ENCODE measurements at places on chromosomes 1 and 21. TPM values are rescaled to one million over a fixed set of nuclear protein-coding genes. Genes with fewer than 3 reads are reported as not detected.

GRCh38 chr1:66623812-66624211 is 89.9 kb downstream of the SGIP1 start:
- no peak for DNase-seq

- peak; percentile 81 for DNase-seq
Observed at GRCh38 chr1:234602334-234603220, 7.4 kb downstream of the IRF2BP2 start.

- DNase-seq = no peak
Observed at GRCh38 chr21:28154121-28154520, 838.6 kb downstream of the LTN1 start.

GRCh38 chr1:8398086-8398485 is 80.2 kb downstream of the SLC45A1 start:
- DNase-seq = no peak

DNA sequence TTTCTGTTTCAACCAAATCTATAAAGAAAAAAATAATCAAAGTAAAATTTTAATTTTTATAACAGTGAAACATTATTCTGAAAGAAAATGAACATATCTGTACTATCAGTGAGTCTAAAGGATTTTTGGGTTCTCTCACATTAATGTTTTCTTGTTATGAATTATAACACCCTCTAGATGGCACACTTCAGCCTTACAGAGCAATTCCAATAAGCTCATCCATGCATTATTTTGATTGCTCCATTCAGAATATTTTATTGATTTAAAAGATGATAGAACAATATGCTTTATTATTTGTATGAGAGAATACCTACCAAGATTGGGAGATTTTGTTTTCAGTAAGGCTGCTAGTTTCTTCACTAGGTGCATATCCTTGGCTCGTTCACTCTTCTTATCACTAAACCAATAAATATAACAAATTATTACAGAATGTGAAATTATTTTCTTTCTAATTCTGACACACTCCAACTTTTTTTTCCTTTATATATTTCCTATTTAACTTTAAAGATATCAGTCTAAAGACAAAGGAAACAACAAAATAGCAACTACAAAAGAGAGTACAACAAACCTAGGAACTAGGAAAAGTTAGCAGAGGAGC is 82.4 kb downstream of the RAB3GAP2 start:
- no peak for DNase-seq

DNA sequence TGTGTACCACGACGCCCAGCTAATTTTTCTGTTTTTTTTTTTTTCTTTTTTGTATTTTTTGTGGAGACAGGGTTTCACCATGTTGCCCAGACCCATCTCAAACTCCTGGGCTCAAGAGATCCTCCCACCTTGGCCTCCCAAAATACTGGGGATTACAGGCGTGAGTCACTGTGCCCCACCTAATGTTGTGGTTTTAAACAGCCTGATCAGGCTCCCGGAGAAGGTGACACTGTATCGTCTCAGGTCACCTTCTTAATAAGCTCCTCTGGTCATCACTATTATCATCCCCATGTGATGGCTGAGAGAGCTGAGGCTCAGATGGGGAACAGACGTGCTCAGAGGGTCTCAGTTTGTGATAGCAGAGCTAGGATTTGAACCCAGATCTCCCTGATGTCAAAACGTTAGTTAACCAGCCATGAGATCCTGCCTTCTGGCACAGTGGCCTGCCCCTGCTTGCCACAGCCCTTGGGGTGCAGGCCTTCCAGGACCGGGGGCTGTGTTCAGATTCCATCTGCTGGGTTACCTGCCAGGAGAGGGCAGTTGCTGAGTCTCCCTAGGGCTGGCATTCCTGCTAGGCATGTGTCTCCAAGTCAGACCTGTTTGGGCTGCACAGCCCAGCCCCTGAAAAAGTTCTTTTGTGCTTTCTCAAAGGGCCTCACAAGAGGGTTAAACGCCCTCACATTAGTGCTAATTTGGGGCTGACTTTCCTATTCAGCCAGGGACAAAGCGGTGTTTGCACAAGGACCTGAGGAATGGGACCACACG is 32.7 kb upstream of the GRHL3 start:
- no peak for DNase-seq

DNA sequence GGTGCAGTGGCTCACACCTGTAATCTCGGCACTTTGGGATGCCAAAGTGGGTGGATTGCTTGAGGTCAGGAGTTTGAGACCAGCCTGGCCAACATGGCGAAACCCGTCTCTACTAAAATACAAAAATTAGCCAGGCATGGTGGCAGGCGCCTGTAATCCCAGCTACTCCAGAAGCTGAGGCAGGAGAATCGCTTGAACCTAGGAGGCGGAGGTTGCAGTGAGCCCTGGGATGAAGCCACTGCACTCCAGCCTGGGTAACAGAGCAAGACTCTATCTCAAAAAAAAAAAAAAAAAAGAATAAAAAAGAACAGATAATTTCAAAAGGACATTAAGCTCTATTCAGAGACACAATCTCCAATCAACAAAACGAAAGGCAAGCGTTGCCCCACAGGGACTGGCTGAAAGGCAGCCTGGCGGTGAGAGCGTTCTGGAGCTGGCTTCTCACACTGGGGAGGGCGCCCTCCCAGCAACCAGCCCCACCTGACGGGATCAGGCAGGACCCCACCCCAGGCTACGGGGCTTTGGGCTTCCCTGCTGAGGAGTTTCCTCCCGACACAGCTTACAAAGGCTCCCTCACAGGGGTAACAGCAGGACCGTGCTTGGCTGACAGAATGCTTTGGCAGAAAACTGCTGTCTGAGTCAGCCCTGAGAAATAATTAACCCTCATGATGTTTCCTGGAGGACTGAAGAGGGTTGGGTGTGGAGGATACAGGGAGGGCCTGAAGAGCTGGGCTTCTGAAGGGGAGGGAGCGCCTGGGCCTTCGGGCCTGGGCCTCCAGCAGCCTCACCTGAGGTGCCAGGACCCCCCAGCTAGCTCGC is 31.1 kb upstream of the SRP9 start:
- peak; percentile 85 for DNase-seq

DNA sequence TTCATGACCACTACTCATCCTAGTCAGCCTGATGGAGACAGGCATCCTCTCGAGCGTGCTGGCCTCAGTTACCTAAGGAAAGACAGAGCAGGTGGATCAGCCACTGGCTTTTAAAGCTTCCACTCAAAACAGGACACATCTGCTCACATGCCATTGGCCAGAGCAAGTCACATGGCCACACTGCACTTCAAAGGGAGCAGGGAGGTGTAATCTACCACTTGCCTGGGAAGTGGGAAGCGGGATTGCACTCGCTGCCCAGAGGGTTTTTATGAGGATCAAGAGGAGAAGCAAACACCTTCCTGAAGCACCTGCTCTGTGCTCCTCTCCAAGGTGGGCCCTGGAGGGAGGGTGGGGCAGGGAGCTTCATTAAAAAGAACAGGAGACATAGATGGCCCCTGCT is 108.0 kb downstream of the TAS1R2 start:
- DNase-seq = no peak

- peak; percentile 33 for DNase-seq
Observed at GRCh38 chr1:206461602-206462455, 8.4 kb upstream of the IKBKE start.

DNA sequence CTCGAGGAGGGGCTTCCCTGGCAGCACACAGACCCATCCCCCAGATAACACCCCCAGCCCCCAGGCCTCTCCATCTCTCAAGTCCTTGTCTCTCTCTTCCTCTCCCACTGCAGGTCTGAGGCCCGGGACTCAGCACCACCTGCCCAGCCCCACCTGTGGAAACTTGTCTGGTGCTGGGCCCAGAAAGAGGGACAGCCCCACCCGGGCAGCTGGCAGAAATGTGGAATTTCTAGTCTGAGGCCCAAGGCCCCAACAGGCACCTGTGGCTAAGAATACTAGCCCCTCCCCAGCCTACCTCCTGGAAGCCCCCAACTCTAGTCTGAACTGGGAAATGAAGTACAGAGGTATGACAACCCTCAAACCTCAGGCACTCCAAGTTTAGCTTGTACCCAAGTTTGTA is 15.4 kb downstream of the TTC39A start:
- DNase-seq = no peak

- no peak for DNase-seq
Observed at GRCh38 chr1:58497499-58497898, 49.0 kb downstream of the OMA1 start.

DNA sequence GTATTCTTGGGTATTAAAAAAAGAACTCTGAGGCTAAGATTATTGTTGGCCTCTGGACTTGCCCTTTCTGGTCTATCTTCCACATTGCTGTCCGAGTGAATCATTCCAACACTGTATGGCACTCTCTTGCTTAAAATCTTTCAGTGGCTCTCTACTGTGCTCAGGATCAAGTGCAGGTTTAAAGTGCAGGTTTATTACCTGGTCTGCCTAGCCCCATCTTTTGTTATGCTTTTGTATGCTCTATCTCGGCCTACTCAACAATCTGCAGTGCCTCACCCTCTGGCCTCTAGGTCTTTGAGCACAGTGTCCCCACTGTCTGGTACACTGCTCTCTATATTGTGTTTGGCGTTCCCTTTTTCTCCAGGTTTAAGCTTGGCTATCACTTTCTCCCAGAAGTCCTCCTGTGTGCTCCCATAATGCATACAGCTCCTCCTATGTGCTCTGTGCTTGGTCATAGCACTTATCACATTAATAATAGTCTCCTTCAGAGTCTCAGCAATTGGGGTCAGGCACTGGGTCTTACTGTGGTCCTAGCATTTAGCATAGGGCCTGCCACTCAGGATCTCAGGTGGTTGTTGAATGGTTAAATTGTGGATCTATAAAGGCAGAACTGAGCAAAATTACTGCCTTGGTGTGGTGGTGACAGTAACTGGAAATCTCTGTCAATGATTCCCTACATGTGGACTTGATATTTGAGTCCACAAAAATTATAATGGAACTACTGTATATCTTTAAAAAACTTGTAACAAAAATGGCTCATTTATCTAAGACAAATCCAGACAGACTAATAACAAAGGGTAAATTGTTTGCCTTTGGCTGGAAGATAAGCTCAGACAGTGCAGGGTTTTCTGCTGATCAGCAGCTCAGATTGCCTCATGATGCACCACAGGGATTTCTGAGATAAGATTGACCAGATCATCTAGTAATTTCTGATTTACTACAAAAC is 10.6 kb upstream of the LDLRAD1 start:
- DNase-seq = no peak

DNA sequence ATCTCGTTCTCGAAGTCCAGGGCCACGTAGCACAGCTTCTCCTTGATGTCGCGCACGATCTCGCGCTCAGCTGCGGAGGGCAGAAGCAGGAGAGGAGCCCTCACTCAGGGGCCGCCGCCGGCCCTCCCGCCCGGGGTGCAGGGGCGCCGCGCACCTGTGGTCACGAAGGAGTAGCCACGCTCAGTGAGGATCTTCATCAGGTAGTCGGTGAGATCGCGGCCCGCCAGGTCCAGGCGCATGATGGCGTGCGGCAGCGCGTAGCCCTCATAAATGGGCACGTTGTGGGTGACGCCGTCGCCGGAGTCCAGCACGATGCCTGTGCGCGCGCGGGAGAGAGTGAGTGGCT is 1.8 kb downstream of the ACTA1 start:
- DNase-seq = no peak

- no peak for DNase-seq
Observed at GRCh38 chr21:38261851-38262250, 5.1 kb downstream of the KCNJ15 start.

- no peak for DNase-seq
Observed at GRCh38 chr21:36524477-36524876, 44.6 kb upstream of the CLDN14 start.

- DNase-seq = no peak
Observed at GRCh38 chr1:199585392-199585791, 442.1 kb upstream of the NR5A2 start.

DNA sequence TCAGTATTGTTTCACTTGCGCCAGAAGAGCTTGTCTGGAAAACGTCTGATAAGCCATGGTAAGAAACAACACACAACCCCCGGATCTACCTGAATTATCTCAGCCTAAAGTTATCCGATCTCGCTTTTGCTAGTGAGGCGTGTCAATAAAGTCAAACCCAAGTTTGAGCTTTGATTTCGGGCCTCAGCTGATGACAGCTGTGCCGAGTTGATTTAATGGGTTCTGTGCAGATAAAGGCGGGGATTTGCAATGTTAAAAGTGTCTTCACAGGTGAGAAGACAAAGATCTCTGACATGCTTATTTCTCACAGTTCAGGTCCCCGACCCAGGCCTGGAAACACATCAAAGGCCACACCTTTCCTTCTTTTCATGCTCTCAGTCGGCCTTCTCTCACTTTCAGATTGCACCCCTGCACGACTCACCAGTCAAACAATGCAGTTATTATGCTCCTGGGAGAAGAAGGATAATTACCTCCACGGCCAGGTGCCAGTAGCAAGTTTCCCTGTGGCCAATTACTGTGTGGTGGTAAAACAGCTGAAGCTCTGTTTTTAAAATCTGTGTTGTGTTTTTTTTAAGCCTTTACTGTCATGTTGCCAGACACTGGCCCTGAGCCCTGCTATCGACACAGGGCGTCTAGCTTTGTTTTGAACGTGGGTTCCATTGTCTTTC is 245.3 kb upstream of the RUNX1 start:
- DNase-seq = no peak

DNA sequence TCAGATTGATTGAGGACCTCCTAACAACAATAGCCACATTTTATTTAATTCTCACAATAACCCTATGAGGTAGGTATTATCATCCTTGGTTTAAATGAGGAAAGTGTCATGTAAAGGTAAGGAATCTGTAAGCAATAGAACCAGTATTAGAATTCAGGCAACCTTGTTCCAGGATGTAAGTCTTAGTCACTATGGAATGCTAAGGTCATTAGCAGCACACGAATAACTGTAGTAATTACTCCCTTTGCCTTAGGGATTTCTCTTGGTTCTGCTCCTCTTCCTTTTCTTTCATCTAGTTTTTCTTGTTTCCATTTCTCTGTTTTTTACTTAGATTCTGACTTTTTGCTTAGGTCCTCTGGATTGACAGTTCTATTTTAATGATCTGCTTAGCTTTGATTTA is 23.1 kb upstream of the ATP6V1G3 start:
- no peak for DNase-seq

DNA sequence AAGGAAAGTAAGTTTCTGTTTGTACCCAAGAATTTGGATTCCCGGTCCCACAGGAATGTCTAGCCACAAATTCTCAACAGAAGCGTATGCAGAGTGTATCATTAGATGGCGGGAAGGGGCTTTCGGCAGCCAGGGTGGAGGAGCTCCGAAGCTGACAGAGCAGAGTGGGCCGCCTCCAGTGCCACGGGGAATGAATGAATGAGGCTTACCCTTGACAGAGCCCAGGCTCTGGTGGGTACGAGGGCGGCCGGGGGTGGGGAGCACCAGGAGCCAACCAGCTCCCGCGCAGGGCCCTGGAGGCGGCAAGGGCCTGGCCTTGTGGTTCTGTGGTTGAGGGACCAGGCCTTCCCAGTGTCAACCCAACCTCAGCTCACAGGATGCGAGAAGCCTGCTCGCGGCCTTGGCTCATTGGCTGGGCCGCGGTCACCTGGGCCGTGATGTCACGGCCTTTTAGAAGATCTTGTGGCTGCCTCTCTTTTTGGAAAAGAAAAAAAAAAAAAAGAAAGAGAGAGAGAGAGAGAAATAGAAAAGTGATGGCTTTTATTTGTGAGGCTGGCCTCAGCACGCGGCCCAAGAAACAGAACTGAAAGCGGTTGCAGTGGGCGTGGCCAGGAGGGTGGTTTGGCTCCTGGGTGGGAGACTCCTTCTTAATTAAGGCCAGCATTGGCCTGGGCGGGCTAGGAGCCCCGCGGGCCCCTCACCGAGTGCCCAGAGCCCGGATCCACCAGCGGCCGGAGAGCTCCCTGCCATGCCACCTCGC is 34.9 kb upstream of the RUNX3 start:
- no peak for DNase-seq

GRCh38 chr1:226355669-226356551 is 46.9 kb upstream of the LIN9 start:
- DNase-seq = no peak

CGN gene
- polyA plus RNA-seq = 5.5 TPM

CFHR5 gene
- polyA plus RNA-seq = 0.05 TPM

MMP23B gene
- polyA plus RNA-seq = 35.7 TPM

All from urinary bladder (tissue), 4 donors.